ENCODE measurements at places on chromosomes 3 and 15. TPM values are rescaled to one million over a fixed set of nuclear protein-coding genes. Genes with fewer than 3 reads are reported as not detected.

The UQCRC1 gene
- 205 TPM for total RNA-seq

The SKOR1 gene
- total RNA-seq = 0.18 TPM

The MGA gene
- total RNA-seq = 39.3 TPM

The ABTB1 gene
- 9.6 TPM for total RNA-seq

The SI gene
- total RNA-seq = not detected

The HCLS1 gene
- total RNA-seq = 235 TPM

The ARGFX gene
- total RNA-seq = not detected

The KY gene
- total RNA-seq = not detected

The TUSC7 gene
- total RNA-seq = not detected

The ASB14 gene
- total RNA-seq = not detected

The B2M gene
- total RNA-seq = 5,181 TPM

The EBLN2 gene
- total RNA-seq = 4.7 TPM

The SGO1 gene
- total RNA-seq = 29.4 TPM

The CFAP20DC gene
- 2.7 TPM for total RNA-seq

The ADAMTS17 gene
- 0.57 TPM for total RNA-seq

The SLC27A2 gene
- 22.1 TPM for total RNA-seq
